ENCODE measurements at places on chromosomes 4 and X.

- no peak for DNase-seq
These were observed 42.1 kb downstream of the NFKB1 start for GRCh38 chr4:102543030-102543928.

DNA sequence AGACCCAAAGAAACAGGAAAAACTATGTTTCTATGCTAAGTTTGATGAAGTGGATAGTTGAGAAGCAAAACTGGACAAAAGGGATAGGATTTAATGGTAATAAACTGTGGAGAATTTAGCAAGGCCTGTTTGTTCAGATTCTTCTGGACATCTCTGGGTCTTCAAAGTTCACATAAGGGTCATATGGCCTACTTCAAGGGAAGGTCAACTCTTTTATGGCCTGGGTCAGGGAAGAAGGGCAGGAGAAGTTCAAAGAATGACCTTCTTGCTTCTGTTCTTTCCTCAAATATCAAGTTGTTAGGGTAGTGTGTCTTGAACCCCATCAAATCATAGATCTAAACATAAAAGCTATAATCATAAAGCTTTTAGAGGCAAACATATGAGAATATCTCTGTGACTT is 102.7 kb downstream of the SOWAHB start:
- no peak for DNase-seq

DNA sequence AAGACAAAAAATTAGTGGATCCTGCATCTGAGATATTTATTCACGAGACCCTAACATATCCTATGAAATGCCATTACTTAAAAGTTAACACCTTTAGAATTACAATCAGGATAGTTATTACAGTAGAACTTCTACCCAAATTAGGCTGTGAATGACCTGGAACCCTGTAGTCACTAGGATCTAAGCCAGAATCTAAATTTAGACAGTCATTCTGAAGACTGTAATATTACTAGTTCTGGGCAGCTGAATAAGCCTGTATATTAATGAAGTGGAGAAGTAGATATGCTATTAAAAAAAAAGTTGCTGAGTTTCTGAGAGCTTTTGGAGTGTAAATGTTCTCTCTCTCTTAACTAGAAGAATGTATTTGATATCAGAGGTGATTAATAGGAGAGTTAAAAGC is 67.0 kb downstream of the FAM13A start:
- no peak for DNase-seq

DNA sequence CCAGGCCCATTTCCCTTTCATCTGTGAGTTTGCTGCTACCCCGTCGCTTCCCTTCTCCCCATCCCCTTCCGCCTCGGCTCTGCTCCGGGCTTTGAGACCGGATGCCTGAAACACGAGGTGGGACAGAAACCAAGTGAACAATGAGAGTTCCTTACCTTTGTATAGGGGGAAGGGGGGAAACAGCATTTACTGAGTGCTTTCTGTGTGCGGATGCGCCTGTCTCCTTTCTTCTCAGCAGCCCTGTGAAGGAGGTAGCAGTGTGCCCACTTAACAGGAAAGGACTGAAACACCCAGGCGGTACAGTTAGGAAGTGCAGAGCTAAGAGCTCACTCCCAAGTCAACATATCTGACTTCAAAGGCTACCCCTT is 43.2 kb upstream of the TMSB15B start:
- peak; percentile 16 for DNase-seq

DNA sequence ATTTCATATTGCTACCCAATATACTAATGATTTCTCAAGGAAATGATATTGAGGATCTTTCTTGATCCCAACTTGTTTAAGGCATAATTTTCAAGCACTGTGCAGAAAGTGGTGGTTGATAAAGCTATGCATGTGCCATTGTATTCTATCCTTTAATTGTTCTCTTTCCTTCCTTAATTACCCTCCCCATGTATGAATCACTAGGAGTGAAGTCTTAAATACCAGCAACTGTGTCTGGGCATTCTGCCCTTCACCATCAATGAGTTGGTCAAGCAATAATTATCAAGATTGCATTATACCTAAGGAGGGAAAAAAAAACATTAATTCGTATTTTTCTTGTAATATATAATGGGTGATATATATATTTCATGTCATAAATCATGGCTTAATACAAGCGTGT is 111.8 kb upstream of the FRMPD4 start:
- DNase-seq: no peak

GRCh38 chr4:36414248-36414647 is 132.8 kb downstream of the DTHD1 start:
- DNase-seq: no peak

GRCh38 chr4:48090621-48091020 is 43.4 kb downstream of the TXK start:
- no peak for DNase-seq

Measured in suppressor macrophage (primary cell).